ENCODE measurements at places on chromosomes 11 and 22. TPM values are rescaled to one million over a fixed set of nuclear protein-coding genes. Genes with fewer than 3 reads are reported as not detected.

- no peak overlapping the region for H3K4me3 ChIP-seq
- DNase-seq, result no peak
- H3K27ac ChIP-seq, result no peak overlapping the region
These were observed 70.8 kb downstream of the TBC1D22A start for GRCh38 chr22:46833228-46833627.

DNA sequence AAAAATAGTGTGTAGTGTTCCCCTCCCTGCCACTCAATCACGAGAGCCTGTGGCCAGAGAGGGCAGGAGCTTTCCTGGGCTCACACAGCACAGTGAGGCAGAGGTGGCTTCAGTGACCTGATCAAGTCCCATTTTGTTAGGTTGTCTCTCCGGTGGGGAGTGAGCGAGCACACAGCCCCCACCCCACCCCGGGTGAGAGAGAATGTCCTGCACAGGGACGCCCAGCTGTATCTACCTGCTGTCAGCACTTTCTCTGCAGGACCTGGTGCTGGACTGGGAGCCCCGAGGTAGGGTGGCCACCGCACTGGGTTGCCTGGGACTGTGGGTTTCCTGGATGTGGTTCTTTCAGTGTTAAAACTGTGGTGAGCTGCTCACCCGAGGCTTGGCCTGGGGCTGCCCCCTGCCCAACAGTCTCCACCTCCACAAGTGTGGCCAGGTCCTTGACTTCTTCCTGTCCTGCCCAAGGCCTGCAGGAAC is 6.1 kb downstream of the CAPN5 start:
- no peaks in the 10 kb centered on the region for H3K36me3 ChIP-seq
- H3K27ac ChIP-seq, result peak overlapping the region; percentile 18
- H3K4me1 ChIP-seq, result no peaks in the 10 kb centered on the region
- H3K27me3 ChIP-seq, result no peaks in the 10 kb centered on the region

DNA sequence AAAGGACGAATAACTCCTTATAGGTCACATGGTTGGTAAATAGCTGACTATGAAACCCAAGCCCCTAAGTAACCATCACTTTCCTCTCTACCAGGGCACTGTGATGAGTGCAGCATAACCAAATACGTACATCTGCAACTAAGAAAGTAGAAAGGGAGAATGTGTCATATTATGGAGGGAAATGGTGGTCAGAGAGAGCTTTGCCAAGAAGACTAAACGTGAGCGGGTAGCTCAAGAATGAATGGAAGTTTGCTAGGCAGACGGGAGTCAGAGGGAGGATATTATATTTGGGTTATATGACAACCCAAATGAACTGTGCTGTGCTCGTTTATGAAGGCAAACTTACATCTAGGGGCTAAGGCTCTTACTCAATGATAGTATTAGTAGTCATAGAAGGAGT is 537.3 kb downstream of the OPCML start:
- no peak overlapping the region for H3K27ac ChIP-seq
- H3K27me3 ChIP-seq, result no peaks in the 10 kb centered on the region
- H3K36me3 ChIP-seq, result no peaks in the 10 kb centered on the region
- no peaks in the 10 kb centered on the region for H3K4me1 ChIP-seq
- no peak overlapping the region for H3K4me3 ChIP-seq
- DNase-seq, result no peak

- H3K27me3 ChIP-seq, result no peaks in the 10 kb centered on the region
- peaks cover 21% of the 10 kb centered on the region for H3K4me1 ChIP-seq
- DNase-seq, result peak; percentile 85
- H3K27ac ChIP-seq, result peak within 1 kb of the TSS; percentile 86
These were observed at the start of gene SIK2 for GRCh38 chr11:111601979-111602864. TSS of gene SIK2 (plus strand) at chr11:111602449. CDS start at chr11:111602564, 115 bp downstream.

DNA sequence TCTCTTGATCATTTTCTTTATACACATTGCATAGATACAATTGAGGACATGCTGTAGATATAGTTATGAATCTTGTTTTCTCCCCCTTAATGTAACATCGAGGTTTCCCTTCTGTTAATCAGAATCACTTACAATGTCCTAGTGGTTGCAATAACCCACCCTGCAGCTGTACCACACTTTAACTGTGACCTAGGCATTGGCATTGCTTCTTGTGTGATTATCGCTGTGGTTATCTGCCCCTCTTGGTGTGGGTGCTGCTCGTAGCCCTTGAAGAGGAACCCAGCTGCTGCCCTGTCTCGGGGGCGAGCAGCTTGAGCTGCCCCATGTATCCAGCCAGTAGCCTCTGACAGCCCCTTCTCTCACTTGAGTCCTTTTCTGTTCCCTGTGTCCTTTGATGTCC is 1.5 kb downstream of the DGAT2 start:
- peaks cover 18% of the 10 kb centered on the region for H3K4me1 ChIP-seq
- no peaks in the 10 kb centered on the region for H3K36me3 ChIP-seq
- no peak for DNase-seq

DNA sequence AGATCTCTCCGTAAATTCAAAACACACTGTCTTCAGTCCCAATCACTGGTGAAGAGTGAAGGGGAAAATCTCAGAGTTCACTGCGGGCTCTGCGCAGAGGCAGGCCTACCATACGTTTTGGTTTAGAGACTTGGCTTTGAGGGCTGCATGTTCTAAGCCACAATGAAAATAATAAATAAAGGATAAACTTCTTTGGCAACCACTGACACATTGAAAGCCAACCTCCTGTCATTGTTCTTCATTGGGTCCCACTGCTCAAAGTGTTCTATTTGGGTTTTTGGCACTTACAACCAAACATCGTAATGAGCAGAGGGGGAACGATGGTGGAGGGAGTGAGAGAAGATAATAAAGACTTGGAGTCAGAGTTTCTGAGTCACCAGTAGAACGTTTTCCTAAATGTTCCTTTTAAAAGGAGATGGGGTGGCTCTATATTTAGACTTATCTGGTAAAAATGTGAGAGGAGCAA is 472.9 kb downstream of the SOX6 start:
- DNase-seq, result no peak
- no peak overlapping the region for H3K27ac ChIP-seq
- H3K27me3 ChIP-seq, result no peaks in the 10 kb centered on the region
- no peaks in the 10 kb centered on the region for H3K36me3 ChIP-seq
- H3K4me3 ChIP-seq, result no peak overlapping the region

DNA sequence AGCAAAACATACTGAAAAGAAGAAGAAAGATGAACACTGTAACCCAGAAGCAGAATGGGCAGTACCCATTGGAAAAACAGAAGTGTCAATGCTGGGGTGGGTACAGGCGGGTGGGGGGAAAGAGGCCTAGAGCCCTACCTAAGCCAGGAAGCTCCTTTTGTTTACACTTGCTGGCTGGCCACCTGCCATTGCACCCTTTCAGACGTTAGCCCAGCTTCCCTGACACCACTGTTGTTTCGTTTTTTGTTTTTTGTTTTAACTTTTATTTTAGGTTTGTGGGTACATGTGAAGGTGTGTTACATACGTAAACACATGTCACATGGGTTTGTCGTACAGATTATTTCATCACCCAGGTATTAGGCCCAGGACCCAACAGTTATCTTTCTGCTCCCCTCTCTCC is 55.4 kb downstream of the PLEKHA7 start:
- no peaks in the 10 kb centered on the region for H3K4me1 ChIP-seq
- H3K36me3 ChIP-seq, result no peaks in the 10 kb centered on the region
- H3K27me3 ChIP-seq, result no peaks in the 10 kb centered on the region
- H3K27ac ChIP-seq, result no peak overlapping the region

GRCh38 chr22:29912605-29913398 is 29.8 kb downstream of the MTMR3 start:
- H3K27ac ChIP-seq, result no peak overlapping the region
- no peaks in the 10 kb centered on the region for H3K36me3 ChIP-seq
- H3K4me3 ChIP-seq, result no peak overlapping the region
- no peaks in the 10 kb centered on the region for H3K27me3 ChIP-seq
- DNase-seq, result no peak

DNA sequence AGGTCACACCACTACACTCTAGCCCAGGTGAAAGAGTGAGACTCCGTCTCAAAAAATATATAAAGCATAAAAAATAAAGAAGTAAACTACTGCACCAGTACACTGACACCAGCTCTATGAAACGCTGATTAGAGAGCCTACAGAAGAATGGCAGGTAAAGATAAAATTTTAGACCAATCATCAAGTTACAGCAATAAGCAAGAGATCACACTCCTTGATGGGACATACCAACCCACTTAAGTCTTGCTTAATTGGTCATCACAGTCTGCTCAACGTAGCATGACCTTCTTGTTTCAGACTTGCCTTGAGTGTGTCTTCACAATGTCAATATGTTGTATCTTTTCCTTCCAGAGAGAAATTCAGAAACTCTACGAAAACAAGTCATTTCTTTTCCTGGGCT is 12.5 kb downstream of the SRPRA start:
- peaks cover 10% of the 10 kb centered on the region for H3K36me3 ChIP-seq
- no peak overlapping the region for H3K4me3 ChIP-seq
- H3K27ac ChIP-seq, result no peak overlapping the region
- no peaks in the 10 kb centered on the region for H3K4me1 ChIP-seq

- H3K4me1 ChIP-seq, result no peaks in the 10 kb centered on the region
- peaks cover 15% of the 10 kb centered on the region for H3K36me3 ChIP-seq
- H3K27me3 ChIP-seq, result no peaks in the 10 kb centered on the region
- no peak for DNase-seq
These were observed 15.9 kb downstream of the ARFGAP2 start for GRCh38 chr11:47160753-47161133.

DNA sequence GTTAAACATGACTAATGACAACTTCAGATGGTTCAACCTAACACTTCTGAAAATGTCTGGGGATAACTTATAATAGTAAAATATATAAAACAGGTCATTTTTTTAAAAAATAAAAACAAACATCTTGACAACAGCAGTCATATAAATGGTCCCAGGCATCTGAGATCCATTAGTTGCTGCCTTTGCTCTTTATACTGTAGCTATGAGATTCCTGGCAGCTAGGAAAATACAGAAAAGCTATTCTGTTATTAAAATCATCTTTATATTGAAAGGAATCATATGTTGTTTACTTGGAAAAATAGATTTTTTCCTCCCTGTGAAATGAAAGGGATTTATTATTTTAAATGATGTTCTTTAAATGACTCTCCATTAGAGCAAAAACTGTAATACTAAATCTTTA is 55.7 kb upstream of the DEUP1 start:
- no peak overlapping the region for H3K4me3 ChIP-seq
- no peak overlapping the region for H3K27ac ChIP-seq
- no peaks in the 10 kb centered on the region for H3K36me3 ChIP-seq

DNA sequence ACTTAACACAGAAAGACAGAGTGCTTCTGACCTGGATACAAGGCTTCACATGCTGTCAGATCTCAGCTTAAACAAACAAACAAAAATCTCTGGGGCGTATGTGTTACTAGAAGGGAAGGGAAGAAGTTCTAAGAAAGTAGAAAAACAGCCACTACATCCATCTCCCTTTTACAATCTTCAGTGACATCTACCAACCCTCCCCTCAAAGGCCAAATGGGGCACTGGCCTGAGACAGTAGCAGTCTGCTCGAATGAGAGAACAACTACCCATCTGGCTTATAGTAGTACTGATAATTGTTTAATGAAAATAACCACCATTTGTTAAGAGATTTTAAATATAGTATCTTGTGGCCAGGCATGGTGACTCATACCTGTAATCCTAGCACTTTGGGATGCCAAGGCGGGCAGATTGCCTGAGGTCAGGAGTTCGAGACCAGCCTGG is 29.4 kb downstream of the CCDC83 start:
- no peaks in the 10 kb centered on the region for H3K36me3 ChIP-seq
- no peaks in the 10 kb centered on the region for H3K27me3 ChIP-seq
- no peak for DNase-seq
- no peak overlapping the region for H3K27ac ChIP-seq
- no peak overlapping the region for H3K4me3 ChIP-seq

GRCh38 chr11:30917859-30918478 is 331.8 kb upstream of the MPPED2 start:
- H3K36me3 ChIP-seq, result no peaks in the 10 kb centered on the region
- H3K27ac ChIP-seq, result no peak overlapping the region
- H3K4me1 ChIP-seq, result no peaks in the 10 kb centered on the region
- no peak for DNase-seq
- H3K27me3 ChIP-seq, result no peaks in the 10 kb centered on the region
- no peak overlapping the region for H3K4me3 ChIP-seq

GRCh38 chr11:61564936-61565696 is 15.8 kb downstream of the SYT7 start:
- no peak overlapping the region for H3K27ac ChIP-seq
- H3K4me3 ChIP-seq, result no peak overlapping the region
- H3K27me3 ChIP-seq, result peaks cover 78% of the 10 kb centered on the region

DNA sequence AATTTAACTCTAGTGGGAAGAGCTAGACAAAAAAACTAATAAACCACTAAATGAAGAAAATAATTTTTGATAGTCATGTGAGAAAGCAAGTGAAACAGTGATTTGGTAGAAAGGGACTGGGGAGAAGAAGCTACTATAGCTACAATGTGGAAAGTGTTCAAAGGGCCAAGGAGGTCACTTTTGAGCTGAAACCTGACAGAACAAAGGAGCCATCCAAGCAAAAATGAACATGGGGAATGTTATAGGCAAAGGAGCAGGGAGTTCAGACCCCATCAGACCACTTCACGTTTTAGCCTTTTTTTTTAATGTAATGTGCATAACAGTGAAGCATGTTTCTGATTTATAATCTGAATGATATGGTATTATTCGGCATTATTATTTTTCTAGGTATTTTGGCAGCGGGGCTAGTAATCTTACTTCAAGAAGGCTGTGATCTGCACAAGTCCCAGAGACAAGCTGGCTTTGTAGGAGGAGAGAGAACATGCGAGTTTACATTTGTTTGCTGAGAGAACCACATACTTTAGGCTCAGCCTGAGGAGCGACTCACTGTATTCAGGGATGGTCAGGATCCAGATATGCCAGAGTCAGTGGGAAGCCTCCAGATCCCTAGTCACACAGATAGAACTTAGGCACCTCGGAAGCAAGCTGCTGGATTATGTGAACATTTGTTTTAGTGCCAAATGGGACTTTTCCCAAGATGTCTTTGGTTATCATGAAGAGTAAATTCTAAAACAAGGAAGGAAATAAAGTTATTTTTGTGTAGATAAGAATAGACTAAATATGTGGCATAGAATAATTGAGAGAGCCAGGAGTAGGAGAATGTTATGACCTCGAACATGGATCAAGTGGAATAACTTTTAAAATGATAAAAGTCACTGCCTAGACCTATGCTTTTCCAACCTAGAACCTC is 118.6 kb downstream of the TRIM44 start:
- H3K4me3 ChIP-seq, result no peak overlapping the region
- no peak for DNase-seq
- no peaks in the 10 kb centered on the region for H3K27me3 ChIP-seq
- no peak overlapping the region for H3K27ac ChIP-seq
- peaks cover 6% of the 10 kb centered on the region for H3K4me1 ChIP-seq

Gene ARRB1
- total RNA-seq, result 38.8 TPM

Gene OR5M3
- not detected for total RNA-seq

Gene SMTNL1
- total RNA-seq, result not detected

Gene LRRC32
- 0.77 TPM for total RNA-seq

Gene DCDC1
- 0.12 TPM for total RNA-seq

Gene ABCG4
- total RNA-seq, result not detected

Gene FKBP2
- total RNA-seq, result 43.5 TPM

Gene SAA2
- not detected for total RNA-seq

Gene TMPRSS4
- not detected for total RNA-seq

Gene RAB3IL1
- not detected for total RNA-seq
